ENCODE measurements at places on chromosomes 12 and 14. TPM values are rescaled to one million over a fixed set of nuclear protein-coding genes. Genes with fewer than 3 reads are reported as not detected.

DNA sequence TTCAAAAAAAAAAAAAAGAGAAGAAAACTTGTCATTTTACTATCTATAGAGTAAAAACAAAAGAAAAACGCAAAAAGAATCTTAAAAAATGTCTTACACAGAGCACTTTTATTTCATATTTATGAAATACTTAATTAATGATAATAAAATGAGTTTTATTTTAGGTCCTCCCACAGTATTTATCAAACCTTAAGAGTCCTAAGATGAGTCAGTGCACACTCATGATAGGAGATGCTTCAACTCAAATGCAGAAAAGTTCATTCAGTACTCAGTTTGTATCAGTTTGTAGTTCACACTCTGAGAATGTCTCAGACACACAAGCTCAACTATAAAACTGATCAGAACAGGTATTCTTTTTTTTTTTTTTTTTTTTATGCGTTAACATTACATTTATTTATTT lies 41.7 kb downstream of the TRIM9 start:
- H3K36me3 ChIP-seq: no peaks in the 10 kb centered on the region
- H3K27ac ChIP-seq: no peak overlapping the region
- no peak for DNase-seq
- no peak overlapping the region for H3K4me3 ChIP-seq
- H3K27me3 ChIP-seq: peaks cover 24% of the 10 kb centered on the region

The AKAP6 gene
- total RNA-seq: 10.4 TPM

The SERPINA9 gene
- not detected for total RNA-seq

DNA sequence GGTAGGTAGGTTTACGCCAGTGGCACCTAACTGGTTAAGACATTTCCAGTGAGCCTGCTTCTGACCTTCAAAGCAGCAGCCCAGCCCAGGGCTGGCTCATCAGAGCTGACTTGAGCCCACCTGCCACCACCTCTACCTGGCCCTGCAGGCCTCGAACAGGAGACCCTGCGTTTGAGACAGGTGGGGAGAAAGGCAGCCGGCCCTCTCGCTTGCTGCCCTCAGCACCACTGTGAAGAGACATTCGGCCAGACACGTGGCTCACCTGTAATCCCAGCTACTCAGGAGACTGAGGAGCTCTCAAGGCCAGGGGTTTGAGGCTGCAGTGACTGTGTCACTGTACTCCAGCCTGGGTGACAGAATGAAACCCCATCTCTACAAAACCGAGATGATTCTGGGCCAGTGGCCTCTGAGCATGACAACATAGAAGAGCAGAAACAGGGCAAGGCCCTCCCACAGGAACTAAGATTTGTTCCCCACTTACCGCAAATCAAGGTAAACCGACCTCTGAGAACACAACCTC lies 74.2 kb downstream of the TESC start:
- H3K4me3 ChIP-seq: no peak overlapping the region
- peaks cover 18% of the 10 kb centered on the region for H3K36me3 ChIP-seq
- H3K4me1 ChIP-seq: peaks cover 8% of the 10 kb centered on the region
- H3K27ac ChIP-seq: no peak overlapping the region
- peaks cover 5% of the 10 kb centered on the region for H3K27me3 ChIP-seq

The LEMD3 gene
- 21.5 TPM for total RNA-seq

DNA sequence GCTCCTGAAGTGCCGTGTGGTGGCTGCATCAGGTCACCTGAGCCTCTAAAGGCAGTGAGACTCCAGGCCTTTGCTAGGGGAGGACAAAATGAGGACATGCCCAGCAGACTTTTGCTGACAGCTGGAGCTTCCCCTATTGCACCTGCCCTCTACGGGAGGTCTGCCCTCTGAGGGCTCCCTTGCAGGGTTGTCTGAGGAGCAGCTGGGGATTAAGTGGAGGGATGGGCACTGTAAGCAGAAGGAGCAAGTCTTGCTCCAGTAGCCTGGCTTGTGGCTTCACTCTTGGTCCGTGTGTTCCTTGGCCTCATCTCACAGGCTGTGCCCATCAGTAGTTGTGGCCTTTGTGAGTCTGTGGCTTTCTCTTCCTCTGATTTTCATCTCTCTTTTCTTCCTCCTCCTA lies 66.9 kb upstream of the NRXN3 start:
- H3K27ac ChIP-seq: no peak overlapping the region
- no peaks in the 10 kb centered on the region for H3K27me3 ChIP-seq
- no peaks in the 10 kb centered on the region for H3K4me1 ChIP-seq
- H3K36me3 ChIP-seq: peaks cover 3% of the 10 kb centered on the region
- no peak overlapping the region for H3K4me3 ChIP-seq

GRCh38 chr12:102479939-102480338 lies 424 bp downstream of the IGF1 start:
- no peak for DNase-seq
- H3K36me3 ChIP-seq: no peaks in the 10 kb centered on the region
- H3K4me3 ChIP-seq: no peak overlapping the region
- peaks cover 19% of the 10 kb centered on the region for H3K4me1 ChIP-seq
- H3K27me3 ChIP-seq: no peaks in the 10 kb centered on the region

DNA sequence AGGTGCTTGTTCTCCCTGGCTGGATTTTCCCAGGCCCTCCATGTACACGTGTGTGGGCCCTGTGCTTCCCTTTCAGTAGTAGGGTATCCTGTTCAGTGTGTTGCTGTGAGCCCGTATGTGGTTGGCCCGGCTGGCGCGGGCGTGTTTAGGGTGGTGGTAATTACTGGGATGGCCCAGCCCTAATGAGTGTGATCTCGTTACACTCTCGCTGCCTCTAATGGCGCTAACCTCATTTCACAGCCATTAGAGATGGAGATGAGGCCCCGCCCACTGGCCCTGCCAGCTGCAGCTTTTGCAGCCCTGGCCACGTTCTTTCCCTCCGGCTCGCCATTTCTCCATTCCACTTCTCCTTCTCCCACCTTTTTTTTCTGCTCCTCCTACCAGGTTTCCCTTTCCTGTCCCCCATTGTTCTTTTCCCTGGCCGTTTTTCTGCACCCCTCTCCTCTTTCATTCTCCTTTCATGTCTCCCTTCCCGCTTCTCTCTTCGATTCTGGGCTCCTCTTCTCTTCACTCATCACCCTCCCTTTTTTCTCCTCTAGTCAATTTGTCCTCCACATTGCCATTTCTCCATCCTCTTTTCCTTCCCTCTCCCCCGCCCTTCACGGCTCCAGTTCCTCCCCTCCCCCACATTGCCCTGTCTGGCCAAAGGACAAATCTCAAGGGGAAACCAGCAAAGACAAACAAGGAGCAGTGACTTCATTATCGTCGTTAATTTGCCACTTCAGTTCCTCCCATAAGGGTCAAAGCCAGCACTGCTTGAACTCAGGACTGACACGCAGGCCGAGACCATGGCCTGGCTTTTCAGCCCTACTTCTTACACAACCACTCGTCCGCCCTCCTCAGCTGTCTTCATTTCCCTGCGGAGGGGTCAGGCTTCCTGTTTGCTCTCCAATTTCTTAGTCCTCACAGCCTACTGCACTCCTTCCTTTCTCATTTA lies 6.8 kb downstream of the ZFHX2 start:
- H3K4me1 ChIP-seq: peaks cover 12% of the 10 kb centered on the region
- H3K27me3 ChIP-seq: peaks cover 7% of the 10 kb centered on the region
- no peak overlapping the region for H3K27ac ChIP-seq
- H3K4me3 ChIP-seq: peak overlapping the region; percentile 8
- no peaks in the 10 kb centered on the region for H3K36me3 ChIP-seq

- 0 out of 2 replicates have a peak, but pooled peaks cover 4% of the 10 kb centered on the region for H3K36me3 ChIP-seq
- no peak overlapping the region for H3K4me3 ChIP-seq
- H3K4me1 ChIP-seq: no peaks in the 10 kb centered on the region
- H3K27ac ChIP-seq: no peak overlapping the region
- no peak for DNase-seq
Measured at GRCh38 chr12:34607520-34608195, 585.4 kb downstream of the ALG10 start.

The PPP2R3C gene
- total RNA-seq: 19.0 TPM

DNA sequence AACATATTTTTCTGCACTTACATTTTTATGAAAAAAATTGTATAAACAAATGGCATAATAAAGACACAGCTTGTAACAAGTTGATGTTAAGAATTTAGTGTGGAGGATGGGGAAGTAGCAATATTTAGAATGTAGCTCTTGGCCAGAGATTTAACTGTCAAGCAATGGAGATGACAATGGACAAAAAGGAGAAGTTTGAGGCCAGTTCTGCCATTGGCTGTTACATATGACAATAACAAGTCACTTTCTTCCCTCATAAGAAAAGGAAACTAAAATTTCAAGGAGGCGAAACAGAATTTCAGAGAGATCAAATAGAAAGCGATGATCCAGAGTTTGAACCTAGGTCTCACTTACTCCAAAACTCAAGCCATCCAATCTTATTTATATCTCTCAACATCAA lies 122.8 kb upstream of the CCDC175 start:
- no peak overlapping the region for H3K27ac ChIP-seq
- no peak overlapping the region for H3K4me3 ChIP-seq
- H3K36me3 ChIP-seq: no peaks in the 10 kb centered on the region
- DNase-seq: no peak
- no peaks in the 10 kb centered on the region for H3K27me3 ChIP-seq

DNA sequence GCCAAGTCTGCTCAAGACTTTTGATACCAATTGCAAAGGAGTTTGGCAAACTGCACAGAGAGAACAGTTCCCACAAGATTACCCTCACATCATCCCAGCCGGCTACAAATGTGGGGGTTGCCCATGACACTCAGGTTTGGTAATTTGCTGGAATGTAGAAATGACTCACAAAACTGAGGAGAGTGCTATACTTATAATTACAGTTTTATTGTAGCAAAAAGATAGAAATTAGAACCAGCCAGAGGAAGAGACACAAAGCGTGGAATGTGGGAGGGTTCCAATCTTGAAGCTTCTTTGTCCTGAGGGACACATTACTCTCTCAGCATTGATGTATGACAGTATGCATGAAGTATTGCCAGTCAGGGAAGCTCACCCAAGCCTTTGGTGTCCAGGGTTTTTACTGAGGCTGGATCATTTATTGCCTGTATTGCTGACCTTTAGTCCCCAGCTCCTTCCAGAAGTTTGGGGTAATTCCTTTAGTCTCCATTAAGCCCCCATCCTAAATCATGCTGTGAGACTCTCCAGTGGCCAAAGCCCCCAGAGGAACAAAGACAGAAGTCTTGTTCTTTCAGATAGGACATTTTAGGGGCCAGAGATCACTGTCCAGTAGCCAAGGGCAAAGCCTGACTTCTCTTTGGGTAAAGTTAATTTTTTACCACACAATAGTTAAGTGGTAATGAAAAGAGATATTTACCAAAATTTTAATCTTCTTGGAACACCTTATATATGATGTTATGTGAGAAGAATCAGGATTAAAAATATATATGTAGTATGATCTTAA lies 9.9 kb downstream of the TBK1 start:
- H3K27me3 ChIP-seq: no peaks in the 10 kb centered on the region
- H3K4me3 ChIP-seq: peak overlapping the region; percentile 24
- peak; percentile 85 for DNase-seq
- peak overlapping the region; percentile 86 for H3K27ac ChIP-seq

- peaks cover 8% of the 10 kb centered on the region for H3K27me3 ChIP-seq
- H3K4me1 ChIP-seq: no peaks in the 10 kb centered on the region
- DNase-seq: peak; percentile 8
- H3K4me3 ChIP-seq: no peak overlapping the region
- no peaks in the 10 kb centered on the region for H3K36me3 ChIP-seq
- no peak overlapping the region for H3K27ac ChIP-seq
Measured at GRCh38 chr12:108495054-108495453, 20.0 kb upstream of the FICD start.

The PEBP1 gene
- total RNA-seq: 253 TPM

- no peak overlapping the region for H3K4me3 ChIP-seq
- H3K27me3 ChIP-seq: peaks cover 31% of the 10 kb centered on the region
- DNase-seq: no peak
- H3K4me1 ChIP-seq: no peaks in the 10 kb centered on the region
- H3K27ac ChIP-seq: no peak overlapping the region
- H3K36me3 ChIP-seq: no peaks in the 10 kb centered on the region
Measured at GRCh38 chr14:69493791-69494190, 9.3 kb downstream of the PLEKHD1 start.

DNA sequence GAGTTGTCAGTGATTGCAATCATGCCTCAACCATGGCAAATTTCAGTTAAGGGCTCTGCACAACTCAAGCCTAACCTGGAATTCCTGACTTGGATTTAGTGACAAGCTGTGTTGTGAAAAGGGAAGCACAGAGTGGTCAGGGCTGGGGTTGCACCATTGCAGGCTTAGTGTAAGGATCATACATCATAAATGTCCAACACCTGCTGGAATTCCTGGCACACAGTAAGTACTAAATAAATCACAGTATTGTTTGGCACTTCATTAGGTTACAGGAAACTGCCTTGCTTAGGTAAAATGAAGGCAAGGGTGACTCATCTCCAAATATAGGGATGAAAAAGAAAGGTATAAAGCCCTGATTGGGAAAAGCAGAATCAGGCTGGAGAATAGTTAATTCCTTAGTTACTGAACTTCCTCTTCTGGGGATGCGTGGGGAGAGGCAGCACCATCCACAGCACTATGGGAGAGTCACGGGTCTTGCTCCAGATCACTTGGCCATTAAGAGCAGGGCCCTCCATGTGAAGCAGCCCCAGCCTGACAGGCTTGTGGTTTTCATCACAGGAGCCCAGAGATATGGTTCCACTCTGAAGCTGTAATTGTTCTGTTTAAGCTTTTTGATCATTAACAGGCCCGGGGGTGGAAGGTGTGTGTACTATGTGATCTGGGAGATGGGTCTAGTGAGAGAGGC lies 39.7 kb downstream of the SLC8A3 start:
- no peaks in the 10 kb centered on the region for H3K36me3 ChIP-seq
- H3K4me3 ChIP-seq: no peak overlapping the region
- H3K27me3 ChIP-seq: no peaks in the 10 kb centered on the region

DNA sequence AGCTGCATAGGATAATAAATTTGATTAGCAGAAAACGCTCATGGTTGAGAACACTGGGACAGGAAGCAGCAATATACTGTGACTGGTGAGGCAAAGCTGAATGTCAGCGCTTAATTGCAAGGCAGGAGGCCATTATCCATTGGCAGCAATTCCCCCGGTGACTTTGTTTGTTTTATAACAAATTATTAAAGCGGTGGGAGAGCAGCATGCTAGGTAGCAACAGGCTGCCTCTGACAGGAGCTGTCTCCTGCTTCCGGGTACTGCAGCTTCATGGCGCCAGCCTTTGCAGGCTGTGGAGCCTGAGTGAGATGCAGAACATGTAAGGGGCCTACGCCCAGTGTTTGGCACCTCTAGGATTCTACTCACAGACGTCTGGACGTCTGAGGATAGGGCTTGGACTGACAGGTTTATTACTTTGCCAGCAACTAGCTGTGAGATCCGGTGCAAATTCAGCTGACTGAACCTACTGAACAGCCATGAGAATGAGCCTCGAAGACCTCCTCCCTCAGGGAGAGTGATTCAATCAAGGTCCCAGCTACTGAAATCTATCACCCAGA lies 82.1 kb upstream of the SSTR1 start:
- peaks cover 67% of the 10 kb centered on the region for H3K4me1 ChIP-seq
- H3K4me3 ChIP-seq: no peak overlapping the region
- peak; percentile 2 for DNase-seq

- peak; percentile 75 for DNase-seq
- H3K4me1 ChIP-seq: peaks cover 18% of the 10 kb centered on the region
- H3K36me3 ChIP-seq: no peaks in the 10 kb centered on the region
- H3K27ac ChIP-seq: no peak overlapping the region
Measured at GRCh38 chr14:63174760-63175191, 29.5 kb upstream of the RHOJ start.

DNA sequence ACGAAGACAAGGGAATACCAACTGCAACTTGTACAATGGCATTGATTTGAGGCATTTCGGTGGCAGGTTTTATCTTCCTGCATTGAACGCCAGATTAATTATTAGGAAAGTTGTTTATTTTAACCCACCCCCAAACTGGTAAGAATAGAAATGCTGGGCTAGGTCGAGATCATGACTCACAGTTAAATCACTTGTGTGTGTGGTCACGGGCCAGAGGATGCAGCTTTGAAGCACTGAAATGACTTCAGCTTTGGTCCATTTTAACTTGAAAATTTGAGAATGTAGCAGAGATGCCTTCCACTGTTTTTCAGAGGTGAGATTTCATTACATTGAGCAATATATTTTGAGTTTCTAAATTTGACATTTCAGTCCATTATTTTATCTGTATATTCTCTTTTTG lies 23.6 kb upstream of the KCNH3 start:
- H3K27me3 ChIP-seq: peaks cover 5% of the 10 kb centered on the region
- H3K36me3 ChIP-seq: peaks cover 11% of the 10 kb centered on the region
- peak overlapping the region; percentile 68 for H3K27ac ChIP-seq
- peak overlapping the region; percentile 50 for H3K4me3 ChIP-seq
